ENCODE measurements at places on chromosomes 5 and 9.
A peak's percentile ranks its signal among the peaks of the same experiment; 100 is the strongest.

DNA sequence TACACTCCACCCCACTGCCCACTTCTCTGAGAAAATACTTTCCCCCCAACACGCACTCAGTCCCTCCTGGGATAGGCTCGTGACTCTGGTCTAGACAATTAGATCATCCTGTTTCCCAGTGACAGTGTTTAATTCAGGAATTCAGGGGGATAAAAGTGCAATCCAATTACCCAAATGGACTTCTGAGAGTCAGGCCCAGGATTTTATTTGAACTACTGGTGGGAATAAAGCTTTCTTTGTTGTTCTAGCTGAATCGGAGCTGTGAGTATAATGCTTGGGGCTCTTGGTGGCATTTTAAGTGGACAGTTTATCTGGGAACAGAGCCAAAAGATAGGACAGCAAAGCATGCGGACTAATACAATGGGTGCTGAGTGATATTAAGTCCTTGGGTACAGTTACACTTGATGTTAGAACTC, 683.3 kb downstream of the MAT2B start:
- no peak for DNase-seq

DNA sequence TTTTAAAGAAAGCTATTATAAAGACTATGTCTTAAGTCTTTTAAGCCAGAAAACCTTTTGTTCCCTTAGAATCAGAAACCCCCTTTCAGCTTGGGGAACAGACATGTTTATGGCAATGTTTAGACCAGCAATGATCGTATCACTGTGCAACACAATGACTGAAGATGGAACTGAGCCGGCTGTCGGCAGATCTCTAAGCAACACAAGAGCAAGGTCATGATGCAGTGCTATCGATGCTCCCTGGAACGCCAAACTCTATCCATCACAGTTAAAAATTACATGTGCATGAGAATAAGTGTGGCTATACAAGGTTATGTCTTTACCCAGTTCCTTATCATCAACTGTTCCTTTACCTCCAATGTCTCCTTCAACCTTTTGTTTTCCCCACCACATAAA, 1.8 kb upstream of the RNF44 start:
- peak; percentile 27 for DNase-seq

GRCh38 chr5:124859556-124860290, 113.3 kb upstream of the ZNF608 start:
- DNase-seq, result no peak

DNA sequence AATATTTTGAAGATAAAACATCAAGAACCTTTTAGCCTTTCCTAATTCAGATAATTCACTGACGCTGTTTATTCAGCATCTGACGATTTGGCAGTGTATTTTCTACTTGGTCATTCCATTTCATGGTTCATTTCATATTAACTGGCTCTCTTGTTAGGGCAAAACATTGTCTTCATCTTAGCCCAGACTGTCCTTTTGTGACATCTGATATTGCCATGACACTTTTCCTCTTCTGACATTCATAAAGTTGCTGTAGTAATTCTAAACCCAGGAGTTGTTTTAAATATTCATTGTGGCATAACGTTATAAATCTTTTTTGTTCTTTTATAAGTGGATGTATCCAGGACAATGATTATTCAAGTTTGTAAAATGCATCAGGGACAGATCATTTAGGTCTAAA, 1.8 kb downstream of the SCAMP1 start:
- DNase-seq, result peak; percentile 16

- no peak for DNase-seq
These were observed 99.1 kb upstream of the RASGRF2 start for GRCh38 chr5:80860924-80861613.
